Neural crest cell (in vitro differentiated cells): ENCODE measurements at places on chromosomes 3 and 15. TPM values are rescaled to one million over a fixed set of nuclear protein-coding genes. Genes with fewer than 3 reads are reported as not detected.

Gene INO80
- 18.5 and 20.2 TPM in 2 replicates for total RNA-seq

Gene NANOGP8
- 0.34 TPM in 1 of 2 replicates, not detected in the other for total RNA-seq

Gene CLDN18
- total RNA-seq = not detected in 2 replicates

Gene CHRNA3
- 3.8 and 5.1 TPM in 2 replicates for total RNA-seq

- DNase-seq = no peak
Observed at GRCh38 chr3:177679568-177680471, 482.5 kb upstream of the TBL1XR1 start.

GRCh38 chr3:55692295-55692956, 205.3 kb upstream of the WNT5A start:
- no peak for DNase-seq

- no peak for DNase-seq
Observed at GRCh38 chr3:110628650-110629301, 442.8 kb upstream of the NECTIN3 start.

Gene SLC27A2
- 0.86 and 0.91 TPM in 2 replicates for total RNA-seq
